ENCODE measurements at places on chromosomes 1 and 21. TPM values are rescaled to one million over a fixed set of nuclear protein-coding genes. Genes with fewer than 3 reads are reported as not detected.

DNA sequence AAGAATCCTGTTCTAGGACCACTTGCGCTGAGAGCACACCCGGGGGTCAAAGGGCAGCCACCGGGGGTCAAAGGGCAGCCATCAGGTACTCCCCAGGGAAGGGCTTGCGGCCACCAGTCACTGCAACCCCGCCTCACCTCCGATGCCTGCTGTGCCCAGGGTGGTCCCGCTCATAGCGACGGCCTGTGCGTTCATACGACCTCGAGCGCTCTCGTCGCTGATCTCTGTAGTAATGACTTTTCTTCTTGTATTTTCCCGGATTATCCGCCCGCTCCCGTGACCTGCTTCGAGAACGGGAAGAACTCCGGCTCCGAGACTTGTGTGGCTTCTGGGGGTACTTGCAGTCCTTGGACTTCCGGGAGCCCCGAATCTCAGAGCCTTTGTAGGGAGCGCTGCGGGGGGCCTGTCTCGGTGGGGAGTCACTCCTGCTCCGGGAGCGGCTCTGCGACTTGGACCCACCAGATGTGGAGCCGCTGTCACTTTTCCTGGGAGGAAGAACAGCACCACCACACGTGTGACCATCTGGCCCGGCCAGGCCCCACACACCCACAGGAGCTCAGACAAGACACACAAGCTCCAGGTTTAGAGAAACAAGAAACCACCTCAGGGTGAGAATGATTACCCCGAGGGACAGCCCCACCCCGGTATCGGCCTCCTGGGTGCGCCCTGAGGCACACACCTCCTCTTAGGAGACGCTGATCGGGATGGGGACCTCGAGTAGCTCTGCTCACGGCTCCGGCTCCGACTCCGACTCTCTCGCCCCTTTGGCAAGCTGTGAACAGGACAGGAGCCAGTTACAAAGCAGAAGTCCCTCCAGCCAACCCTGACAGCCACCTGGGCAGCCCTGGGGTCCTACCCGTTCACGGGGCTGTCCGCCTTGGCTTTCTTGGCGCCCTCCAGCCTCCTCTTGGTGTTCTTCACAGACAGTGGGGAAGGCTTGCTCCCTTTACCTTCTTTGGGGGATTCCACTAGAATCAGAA lies 11.7 kb downstream of the CCNL2 start:
- no peak for DNase-seq

Gene NLRP3
- 0.19 TPM for polyA plus RNA-seq

DNA sequence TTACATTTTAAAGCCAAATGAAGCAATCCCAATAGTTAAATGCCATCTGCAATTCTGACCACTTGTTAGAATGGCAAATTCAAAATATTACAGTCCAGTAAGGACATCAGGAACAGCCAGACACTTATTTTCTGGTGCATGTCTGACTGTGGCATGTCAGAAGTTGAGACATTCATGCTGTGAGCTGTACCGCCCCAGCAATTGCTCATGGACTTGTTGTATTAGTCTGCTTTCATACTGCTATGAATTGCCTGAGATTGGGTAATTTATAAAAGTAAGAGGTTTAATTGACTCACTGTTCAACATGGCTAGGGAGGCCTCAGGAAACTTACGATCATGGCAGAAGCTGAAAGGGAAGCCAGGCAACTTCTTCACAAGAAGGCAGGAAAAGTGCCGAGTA lies 19.1 kb downstream of the DDAH1 start:
- DNase-seq, result no peak

GRCh38 chr21:32777269-32777668 lies 5.7 kb upstream of the PAXBP1 start:
- no peak for DNase-seq

All from heart left ventricle (tissue), 16 donors.